CD4-positive, alpha-beta T cell treated with Interleukin-4 for 1 hour (primary cell): ENCODE measurements at places on chromosomes 5 and 9.

DNA sequence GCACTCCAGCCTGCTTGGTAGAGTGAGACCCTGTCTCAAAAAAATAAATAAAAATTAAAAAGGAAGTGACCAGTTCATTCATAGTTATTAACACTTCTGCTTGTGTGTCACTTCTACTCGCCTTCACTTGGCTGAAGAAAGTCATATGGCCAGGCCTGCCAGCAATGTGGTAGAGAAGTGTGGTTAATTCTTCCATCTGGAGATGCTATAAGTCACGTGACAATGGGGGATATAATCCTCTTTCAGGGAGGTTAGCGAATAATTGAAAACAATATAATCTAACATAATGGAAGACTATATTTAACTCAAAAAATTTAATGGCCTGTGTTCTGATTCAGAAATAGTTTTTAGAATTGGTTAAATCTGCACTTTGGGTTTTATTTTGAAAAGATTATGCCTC lies 305.6 kb downstream of the DOCK8 start:
- DNase-seq, result no peak

- no peak for DNase-seq
Measured at GRCh38 chr5:123651234-123651633, 139.3 kb downstream of the CSNK1G3 start.

DNA sequence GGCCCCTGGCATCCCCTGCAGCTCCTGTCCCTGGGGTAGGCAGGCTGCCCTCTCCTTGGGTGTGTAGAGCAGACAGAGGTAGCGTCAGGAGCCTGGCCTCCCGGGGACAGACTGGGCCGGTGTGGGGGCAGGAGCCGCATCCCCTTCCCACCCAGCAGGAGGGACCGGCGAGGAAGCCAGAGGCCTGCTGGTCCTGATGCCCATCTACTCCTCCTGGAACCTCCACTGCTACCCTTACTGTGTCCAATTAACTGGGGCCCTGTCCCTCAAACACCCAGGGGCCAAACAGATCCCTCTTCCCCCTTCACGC lies 15.6 kb downstream of the RALGDS start:
- DNase-seq, result no peak

GRCh38 chr5:6159832-6160430 lies 218.4 kb downstream of the MED10 start:
- DNase-seq, result no peak

GRCh38 chr9:127303830-127304229 lies 39.3 kb downstream of the GARNL3 start:
- DNase-seq, result no peak

- no peak for DNase-seq
Measured at GRCh38 chr9:118832371-118832770, 536.9 kb downstream of the BRINP1 start.

DNA sequence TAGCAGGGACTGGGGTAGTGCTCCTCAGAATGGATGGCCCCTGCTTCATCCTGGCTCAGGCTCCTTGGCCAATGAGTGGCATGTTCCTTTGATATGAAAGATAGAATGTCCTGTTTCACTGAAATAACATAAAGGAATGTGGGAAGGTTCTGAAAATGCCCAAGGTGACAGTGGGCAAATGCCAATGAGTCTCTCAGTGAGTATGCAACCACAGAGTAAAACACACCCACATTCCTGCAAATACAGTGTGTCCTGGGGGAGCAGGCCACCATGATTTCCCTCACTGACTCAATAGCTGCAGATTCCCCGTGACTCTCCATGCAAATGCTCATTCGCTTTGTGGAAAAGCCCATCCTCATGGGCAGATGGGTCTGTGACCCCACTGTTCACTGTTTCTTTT lies 36.4 kb downstream of the ZNF366 start:
- DNase-seq, result no peak
